ENCODE measurements at places on chromosomes 2 and 18.

GRCh38 chr18:43159086-43159770 is 43.7 kb upstream of the RIT2 start:
- DNase-seq, result no peak

GRCh38 chr18:55390898-55391297 is 197.1 kb downstream of the TCF4 start:
- DNase-seq, result no peak

DNA sequence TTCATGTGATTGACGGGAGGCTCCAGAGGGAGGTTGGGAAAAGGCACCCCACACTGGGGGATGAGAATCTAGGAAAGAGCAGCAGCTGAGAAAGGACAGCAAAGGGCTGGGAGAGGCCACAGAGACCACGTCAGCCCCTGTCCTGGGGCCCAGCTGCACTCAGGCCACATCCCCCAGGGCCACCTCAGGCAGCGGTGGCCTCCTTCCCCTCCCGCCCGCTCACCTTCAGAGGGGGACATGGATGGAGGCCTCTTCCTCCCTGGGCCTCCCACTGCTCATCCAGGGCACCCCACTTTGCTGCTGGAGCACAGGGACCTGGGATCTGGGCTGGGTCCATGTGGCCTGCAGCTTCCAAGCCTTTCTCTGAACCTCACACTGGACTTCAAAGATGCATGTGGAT is 199.8 kb upstream of the HDAC4 start:
- DNase-seq, result no peak

DNA sequence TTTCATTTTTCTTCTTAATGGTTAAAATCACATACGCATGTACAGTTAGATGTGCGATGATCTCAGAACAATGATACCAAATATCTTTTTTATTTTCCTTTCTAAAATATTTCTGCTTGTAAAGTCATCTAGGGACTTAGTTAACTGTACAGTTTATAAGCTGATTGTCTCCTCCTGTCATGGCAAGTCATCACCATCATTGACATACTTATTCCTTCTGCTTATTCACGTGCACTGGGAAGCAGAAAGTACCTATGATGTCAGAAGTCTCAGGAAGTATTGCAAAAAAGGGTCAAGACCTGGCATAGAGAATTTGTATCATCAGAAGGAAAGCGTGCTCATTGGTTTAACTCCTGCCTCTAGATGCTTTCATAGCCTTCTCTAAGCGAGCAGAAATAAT is 154.2 kb downstream of the DSC3 start:
- no peak for DNase-seq

- no peak for DNase-seq
These were observed 36.8 kb upstream of the VPS54 start for GRCh38 chr2:64056021-64056420.

DNA sequence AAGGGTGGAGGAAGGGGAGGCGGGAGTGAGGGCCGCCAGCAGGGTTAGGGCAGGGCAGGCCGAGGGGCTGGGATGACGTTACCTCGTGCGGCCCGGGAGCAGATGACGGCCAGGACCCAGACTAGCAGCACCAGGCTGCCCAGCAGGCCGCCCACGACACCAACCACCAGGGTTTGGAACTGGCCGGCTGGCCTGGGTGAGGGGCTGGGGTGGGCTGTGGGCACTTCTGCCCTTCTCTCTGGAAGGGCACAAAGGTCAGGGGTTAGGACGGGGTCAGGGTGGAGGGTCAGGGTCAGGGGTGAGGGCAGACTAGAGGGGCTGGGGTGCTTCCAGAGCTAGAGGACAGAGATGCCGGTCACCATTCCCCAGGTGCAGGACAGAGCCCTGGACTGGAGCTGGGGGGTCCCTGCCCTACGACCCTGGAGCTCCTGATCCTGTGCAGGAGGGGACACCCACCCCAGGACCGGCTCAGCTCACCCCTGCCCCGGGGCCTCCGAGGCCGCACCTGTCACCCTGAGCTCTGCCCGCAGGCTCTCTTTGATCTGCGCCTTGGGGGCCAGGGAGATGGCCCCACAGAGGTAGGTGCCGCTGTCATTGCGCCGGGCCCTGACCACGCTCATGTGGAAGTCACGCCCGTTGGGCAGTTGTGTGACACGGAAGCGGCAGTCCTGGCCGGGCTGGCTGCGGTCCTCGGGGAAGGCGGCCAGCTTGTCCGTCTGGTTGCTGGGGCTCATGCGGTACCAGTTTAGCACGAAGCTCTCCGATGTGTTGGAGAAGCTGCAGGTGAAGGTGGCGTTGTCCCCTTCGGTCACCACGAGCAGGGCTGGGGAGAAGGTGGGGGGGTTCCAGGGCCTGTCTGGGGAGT is 6.3 kb downstream of the PDCD1 start:
- no peak for DNase-seq

GRCh38 chr2:237669628-237670392 is 42.4 kb downstream of the LRRFIP1 start:
- no peak for DNase-seq

DNA sequence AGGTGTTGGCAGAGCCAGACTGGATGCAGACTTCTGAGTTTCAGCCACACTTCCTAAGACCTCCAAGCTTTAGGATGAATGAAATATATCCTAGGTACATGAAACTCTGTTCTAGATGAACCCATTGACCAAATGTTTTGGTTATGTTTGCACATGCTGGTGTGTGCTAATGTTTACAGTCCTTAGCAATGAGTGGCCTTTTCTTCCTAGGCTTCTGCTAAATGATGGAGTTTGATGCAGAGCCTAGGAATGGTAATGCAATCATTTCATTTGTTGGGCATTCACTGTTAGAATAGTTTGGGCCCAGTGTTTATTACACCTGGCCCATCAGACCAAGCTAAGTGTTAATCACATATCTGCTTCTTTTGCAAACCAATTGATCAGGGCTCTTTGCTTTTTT is 464.7 kb downstream of the MEIS1 start:
- DNase-seq, result no peak

DNA sequence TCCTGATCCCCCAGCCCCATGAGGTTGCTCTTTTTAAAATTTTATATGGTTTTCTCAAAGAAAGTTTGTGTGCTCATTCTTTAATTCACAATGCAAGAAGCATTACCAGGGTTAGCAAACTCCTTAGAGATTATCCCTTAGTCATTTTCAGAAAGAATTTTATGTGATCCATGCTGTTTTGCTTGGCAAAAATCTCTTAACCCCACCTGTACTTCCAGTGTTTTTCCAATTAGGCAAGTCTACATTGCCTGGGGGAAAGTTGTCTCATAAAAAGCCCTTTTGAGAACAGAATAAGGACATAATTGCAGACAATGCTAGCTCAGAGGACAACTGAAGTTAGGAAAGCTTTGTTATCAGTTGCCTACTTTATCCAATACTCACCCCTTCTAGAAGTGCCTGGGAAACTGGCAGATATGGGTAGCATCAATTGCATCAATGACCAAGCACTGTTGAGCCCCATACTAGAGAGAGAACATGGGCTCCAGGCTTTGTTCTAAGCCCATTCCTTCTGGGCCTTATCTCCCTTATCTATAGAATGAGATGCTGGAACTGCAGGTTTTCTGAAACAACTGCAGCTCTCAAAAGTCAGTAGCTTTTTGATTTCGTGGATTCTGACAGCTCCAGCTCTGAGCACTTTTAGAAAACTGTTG is 265.9 kb upstream of the SPHKAP start:
- no peak for DNase-seq

- no peak for DNase-seq
These were observed 432.6 kb downstream of the PARD3B start for GRCh38 chr2:204977914-204978313.

DNA sequence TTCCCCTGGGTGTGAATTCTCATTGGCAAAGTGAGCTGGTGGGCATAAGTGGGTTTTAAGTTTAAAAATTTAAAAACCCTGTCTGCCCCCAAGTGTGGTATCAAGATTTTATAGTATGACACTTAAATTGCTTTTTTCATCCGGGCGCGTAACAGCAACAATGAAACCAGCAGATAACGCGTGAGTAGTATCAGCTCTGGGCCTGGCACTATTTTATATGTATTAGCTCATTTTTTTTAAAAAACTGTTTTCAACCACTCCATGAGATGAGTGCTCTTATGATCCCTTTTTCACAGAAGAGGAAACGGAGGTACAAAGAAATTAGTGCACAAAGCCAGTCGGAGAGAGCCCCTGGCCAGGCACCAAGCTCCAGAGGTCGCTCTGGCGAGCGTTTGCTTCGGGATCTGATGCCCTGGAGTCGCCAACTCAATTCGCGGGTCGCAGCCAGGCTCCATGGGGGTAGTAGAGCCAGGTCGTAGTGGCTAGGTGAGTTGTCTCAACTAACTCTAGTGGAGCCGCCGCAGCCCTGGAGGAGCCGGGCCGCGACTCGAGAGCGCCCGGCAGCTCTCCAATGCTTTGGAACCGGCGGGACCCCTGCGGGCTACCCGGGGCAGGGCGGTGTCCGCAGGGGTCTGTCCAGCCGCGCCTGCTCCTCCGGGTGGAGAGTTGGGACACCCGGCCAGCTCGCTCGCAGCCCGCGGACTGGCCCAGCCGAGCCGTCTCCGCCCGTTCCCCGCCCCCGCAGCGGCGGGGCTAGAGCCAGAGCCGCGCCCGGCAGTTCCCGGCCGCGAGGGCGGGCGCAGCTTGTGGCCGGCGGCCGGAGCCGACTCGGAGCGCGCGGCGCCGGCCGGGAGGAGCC is at the start of gene IL1R1:
Gene IL1R1, plus strand, starts transcription at position 777 of the 859 bp plus-strand sequence. CDS start 14,979 bp downstream, outside the sequence.
- no peak for DNase-seq

DNA sequence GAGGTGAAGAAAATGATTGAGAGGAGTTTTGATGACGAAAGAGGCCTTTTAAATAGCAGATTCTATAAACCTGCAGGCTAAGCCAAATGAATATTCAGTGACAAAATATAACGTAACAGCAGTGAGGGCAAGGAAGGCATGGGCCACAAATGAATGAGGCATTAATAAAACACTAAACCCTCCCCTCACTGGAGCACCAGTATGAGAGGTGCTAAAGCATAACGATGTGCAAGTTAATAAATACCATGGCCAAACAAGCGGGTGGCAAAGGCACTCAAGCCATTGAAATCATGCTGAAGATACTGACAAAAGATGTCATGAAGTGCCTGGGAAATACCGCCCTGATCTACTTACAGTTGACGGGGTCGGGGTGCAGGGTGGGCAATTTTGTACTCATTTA is 30.2 kb upstream of the LONRF2 start:
- no peak for DNase-seq

GRCh38 chr2:176584333-176584732 is 315.1 kb downstream of the MTX2 start:
- DNase-seq, result no peak

DNA sequence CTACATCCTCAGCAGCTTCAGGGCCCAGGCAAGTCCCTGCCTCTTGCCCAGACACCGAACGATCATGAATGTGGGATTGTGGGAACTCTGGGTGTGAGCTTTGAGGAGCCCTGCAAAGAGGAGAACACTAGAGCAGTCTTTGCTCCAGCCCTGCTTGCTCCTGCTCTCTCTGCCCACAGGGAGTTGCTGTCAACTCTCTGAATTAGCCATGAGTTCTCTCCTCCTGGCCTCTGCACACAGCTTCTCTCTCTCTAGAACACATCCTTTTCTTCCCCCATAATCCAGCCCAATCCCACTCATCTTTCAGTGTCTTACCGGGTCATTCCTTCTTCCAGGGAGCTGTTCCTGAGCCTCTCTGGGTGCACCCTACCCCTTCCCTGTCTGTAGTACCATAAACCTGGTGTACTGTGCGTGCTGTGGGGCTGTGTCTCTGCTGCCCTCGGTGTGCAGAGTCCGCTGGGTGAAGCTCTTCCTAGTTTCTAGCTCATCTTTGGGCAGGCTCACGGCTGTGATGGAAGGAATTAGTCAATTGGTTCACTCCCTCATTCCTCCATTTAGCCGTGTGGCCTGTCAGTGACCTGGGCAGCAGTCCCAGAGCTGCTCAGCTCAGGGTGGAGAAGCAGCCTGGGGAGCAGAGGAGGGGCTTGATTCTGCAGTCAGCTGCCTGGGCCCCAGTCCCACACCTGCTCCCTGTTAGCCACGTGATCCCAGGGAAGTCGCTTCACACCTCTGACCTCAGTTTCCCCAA is 132.9 kb upstream of the HDAC4 start:
- DNase-seq, result no peak

GRCh38 chr2:224584111-224584784 is 915 bp downstream of the CUL3 start:
- peak; percentile 28 for DNase-seq

- no peak for DNase-seq
These were observed 86.9 kb downstream of the SESTD1 start for GRCh38 chr2:179177694-179178093.

DNA sequence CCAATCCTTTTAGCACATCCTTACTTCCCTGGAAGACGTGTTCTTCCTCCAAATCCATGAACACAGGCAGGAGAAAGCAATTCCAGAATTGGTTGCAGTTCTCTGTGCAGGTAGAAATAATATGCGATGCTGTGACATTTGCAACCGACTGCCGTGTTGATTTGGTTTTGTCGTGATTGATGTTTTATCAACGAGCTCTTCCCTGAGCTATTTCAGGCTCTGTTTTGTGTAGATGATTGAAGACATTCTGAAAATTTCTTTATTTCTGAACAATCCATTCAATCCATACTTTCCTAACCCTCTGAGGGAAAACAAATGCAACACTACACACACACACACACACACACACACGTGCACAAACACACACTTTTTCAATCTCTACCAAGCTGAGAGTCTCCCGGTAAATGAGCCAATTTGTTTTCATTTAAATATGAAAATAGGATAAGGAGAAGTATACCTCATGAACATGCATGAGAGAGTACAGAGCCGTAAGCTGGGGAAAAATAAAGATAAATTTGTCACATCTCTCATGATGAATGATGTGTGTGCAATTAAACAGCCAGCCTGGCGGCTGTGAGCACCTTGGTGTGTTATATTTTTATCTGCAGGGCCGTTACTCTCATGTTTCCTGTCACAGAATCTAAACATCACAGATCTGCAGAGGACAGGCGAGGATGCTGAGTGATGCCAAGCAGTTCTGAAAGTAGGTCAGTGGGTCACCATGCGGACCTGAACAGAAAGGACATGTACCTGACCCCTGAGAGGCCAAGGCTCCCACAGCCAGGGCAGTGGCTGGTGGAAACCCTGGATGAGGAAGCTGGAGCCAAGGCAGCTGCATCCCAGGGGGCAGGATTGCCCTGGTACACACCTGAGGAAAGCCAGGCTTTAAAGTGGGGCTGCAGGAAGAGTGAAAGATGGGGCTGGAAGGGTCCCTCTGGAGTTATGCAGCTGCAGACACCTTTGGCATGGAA is 64.8 kb downstream of the PDCL3 start:
- no peak for DNase-seq

- no peak for DNase-seq
These were observed 185.9 kb upstream of the SLC39A10 start for GRCh38 chr2:195471163-195471562.

DNA sequence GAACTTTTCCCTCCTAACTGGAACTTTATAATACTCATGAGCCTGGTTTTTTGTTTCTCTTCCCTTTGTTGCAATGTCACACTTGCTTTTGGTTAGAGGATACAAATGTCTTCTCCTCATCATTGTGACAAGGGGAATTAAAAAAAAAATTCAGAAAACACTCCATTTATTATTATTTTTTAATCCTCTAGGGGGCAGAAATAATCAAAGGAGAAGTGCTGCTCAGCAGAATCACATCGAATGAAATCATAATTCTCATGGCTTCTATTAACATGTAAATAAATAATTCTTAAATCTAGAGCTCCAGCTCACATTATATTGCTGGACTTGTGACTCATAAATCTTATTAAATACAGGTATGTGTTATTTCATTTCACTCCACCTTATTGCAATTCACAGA is 273.8 kb downstream of the TRIB2 start:
- no peak for DNase-seq
